Effector CD4-positive, alpha-beta T cell (primary cell): ENCODE measurements at places on chromosomes 1 and 21.

- DNase-seq: no peak
Observed at GRCh38 chr21:17334484-17334883, 178.4 kb upstream of the CXADR start.

- no peak for DNase-seq
Observed at GRCh38 chr1:1470626-1471388, 758 bp upstream of the ATAD3B start.

- DNase-seq: no peak
Observed at GRCh38 chr1:52192436-52192835, 50.5 kb downstream of the ZFYVE9 start.

DNA sequence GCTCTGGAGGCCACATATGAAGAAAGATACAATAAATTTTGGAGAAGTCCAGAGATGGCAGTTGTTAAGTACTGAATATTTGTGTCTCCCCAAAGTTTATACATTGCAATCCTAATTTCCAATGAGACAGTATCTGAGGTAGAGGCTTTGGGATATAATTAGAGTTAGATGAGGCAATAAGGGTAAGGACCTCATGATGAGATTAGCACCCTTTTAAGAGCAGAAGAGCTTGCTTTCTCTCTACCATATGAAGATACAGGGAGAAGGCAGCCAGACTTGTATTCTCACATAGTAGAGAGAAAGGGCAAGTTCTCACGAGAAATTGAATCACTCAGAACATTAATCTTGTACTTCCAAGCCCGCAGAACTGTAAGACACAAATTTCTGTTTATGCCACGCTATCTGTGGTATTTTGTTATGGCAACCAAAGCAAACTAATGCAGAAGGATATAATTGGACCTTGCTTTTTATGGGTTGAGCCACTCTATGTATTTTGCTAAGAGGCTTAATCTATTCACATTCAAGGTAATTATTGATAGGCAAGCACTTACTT is 430.1 kb downstream of the KCNT2 start:
- no peak for DNase-seq

DNA sequence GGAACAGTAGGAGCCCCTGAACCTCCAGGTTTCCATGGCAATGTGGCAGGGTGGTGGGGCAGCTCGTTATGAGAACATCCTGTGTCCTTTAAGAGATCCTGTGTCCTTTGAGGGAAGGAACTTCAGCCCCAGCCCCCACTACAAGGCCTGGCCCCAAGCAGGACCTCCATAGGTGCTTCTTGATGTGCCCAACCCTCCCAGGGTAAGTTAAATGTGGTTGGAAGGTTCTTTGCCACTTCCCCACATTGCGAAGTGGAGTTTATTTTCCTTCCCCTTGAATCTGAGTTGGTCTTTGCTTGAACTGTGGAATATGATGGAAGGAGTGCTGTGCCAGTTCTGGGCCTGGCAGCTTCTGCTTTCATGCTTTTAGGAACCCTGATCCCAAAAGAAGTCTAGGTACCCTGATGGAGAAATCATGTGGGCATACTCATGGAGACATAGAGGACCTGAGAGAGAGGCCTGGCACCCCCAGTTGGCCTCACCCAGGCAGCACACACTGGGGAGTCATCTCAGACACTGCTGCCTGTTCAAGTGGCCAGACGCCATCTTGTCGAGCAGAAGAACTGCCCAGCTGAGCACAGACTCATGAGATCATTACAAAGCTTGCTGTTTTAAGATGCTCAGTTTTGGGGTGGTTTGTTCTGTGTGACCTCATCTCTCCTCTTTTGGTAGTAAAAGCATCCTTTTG is 44.1 kb upstream of the ACTL8 start:
- no peak for DNase-seq

GRCh38 chr1:246261639-246262038 is 245.4 kb downstream of the SMYD3 start:
- DNase-seq: no peak

- no peak for DNase-seq
Observed at GRCh38 chr1:214111796-214112195, 124.0 kb downstream of the PROX1 start.

GRCh38 chr21:33296156-33296555 is 28.6 kb upstream of the IFNAR1 start:
- DNase-seq: no peak

DNA sequence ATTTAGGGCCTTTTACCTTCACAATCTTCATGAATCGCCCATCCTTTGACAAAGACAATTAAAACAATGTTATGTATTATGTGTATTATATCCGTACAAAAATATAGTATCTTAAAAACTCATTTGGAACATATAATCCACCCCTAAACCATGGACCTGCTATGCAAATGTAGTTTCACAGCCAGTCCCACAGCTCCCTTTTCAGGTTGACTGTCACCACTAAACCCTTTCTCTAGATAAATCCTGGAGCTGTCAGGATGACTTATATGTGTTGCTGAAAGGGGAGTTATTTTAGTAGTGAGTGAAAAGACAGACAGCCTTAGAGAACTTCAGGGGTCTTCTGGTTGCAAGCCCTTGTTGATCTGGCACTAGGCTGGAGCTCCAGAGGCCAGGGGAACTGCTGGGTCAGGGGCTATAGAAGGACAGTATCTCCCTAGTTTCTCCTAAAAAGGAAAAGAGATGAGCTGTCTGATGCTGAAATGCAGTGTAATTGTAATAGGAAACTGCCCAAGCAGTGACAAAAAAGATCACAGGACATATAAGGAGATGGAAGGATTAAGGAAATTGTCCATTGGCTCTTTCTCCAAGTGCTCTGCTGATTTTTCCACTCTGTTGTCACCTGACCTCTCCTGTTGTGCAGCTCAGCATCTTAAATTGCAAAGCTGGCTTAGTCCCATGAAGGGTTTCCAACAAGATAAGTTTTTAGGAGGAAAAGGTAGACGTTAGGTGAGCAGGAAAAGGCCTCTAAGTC is 127.7 kb downstream of the S1PR1 start:
- no peak for DNase-seq

DNA sequence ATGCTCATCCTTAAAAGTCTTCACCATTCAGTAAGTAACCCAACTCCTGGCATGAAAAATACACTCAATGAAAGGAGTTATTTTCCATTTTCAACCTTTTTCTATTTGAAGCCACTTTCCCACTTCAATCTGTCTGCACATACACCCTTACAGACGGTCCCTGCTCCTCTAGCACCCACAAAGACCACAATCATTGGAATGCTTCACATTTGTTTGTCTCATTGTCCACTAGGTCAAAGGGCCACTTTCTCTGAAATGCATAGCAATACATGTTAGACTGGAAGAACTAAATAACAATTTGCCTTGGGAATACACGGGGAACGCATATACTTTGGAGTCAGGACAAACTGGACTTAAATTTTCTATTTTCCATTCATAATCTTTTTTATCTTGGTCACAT is 487.1 kb upstream of the C1orf87 start:
- no peak for DNase-seq

DNA sequence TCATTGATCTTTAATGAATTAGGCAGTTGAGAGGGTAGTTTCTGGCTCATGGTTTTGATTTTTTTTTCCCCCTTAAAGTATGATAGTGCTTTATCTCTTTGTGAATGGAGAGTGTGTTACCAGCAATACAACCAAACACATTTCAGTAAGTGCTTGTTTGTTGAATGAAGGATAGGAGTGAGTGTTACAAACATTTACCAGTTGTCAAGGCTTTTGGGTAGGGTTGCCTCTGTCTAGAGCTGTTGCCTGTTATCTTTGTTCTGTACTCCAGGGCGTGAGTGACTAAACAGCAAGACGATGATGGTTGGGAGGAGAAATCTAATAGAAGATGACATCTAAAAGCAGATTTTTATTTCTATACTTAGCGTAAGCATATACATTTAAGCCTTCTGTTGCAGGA is 21.5 kb downstream of the MAP3K7CL start:
- no peak for DNase-seq

GRCh38 chr1:151718011-151718431 is 1.4 kb upstream of the CELF3 start:
- no peak for DNase-seq

DNA sequence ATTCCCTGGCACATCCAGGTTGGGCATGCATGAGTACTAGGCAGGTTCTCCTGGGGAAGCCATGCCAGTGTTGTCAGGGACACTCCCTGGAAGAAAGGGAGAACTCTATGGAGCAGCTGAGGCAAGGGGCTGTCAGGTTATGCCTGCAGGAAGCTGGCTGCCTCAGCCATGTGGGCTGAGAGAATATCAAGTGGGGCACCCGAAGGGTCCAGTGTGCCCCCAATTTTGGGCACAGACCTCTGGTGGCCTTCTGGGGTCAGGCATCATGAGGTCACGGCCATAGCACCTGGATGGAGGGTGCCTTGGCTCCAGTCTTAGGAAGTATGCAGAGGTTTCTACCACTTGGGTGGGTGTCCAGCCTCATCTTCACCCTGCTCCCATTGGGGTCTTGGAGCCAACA is 2.6 kb downstream of the CSF3R start:
- DNase-seq: no peak

GRCh38 chr1:156894711-156895454 is 1.4 kb downstream of the PEAR1 start:
- no peak for DNase-seq

DNA sequence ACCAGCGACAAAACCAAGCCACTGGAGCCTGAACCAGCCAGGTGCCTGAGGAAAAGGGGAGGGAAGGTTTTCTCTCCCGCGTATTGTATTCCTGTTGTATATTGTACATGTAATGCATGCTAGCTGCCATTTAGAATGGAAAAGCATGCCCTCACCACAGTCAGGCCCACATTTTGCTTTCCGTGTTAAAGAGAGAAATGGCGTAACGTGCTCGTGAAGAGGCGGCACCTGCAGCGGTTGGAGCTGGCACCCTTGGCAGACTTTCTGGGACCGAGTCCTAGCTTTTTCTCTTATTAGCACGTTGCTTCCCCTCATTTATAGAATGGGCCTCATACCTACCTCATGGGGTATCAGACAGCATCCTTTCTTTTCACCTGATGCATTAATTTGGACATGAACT is 135.3 kb upstream of the IRF2BP2 start:
- DNase-seq: no peak

DNA sequence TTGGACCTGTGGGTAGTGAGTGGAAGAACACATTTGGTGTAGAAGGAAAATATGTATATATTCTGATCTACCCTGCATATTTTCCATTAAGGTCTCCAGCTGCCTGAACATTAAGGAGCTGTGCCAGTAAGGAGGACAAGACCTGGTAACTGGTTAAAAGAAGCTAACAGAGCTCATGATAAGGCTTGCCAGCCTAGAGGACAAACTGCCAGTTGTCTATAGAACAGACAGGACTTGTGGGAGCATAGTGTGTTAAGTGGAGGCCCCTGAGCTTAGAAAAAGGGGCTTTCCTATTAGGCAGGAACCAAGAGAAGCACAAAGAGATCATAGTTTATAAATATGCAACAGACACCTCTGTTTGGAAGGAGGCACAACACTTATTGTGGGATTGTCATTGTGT is 23.0 kb downstream of the DNM3 start:
- DNase-seq: no peak

- DNase-seq: no peak
Observed at GRCh38 chr1:207860531-207860930, 50.4 kb downstream of the CD34 start.

DNA sequence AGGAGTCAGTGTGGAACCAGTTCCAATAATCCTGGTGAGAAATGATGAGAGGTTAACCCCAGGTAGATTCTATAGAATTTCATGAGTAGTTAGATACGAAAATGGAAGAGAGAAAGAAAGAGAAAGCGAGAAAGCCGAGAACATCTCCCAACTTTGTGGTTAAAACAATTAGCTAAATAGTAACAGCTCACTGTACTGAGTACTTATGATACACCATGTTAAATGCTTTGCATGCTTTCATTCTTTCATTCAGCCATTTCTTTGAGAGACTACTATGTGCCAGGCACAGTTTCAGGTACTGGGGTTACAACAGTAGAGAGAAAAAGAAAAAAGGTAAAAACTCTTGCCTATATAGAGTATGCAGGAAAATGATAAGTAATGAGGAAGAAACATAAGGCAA is 109.7 kb upstream of the SYT6 start:
- no peak for DNase-seq

GRCh38 chr1:14891991-14892390 is 261.6 kb upstream of the TMEM51 start:
- no peak for DNase-seq

DNA sequence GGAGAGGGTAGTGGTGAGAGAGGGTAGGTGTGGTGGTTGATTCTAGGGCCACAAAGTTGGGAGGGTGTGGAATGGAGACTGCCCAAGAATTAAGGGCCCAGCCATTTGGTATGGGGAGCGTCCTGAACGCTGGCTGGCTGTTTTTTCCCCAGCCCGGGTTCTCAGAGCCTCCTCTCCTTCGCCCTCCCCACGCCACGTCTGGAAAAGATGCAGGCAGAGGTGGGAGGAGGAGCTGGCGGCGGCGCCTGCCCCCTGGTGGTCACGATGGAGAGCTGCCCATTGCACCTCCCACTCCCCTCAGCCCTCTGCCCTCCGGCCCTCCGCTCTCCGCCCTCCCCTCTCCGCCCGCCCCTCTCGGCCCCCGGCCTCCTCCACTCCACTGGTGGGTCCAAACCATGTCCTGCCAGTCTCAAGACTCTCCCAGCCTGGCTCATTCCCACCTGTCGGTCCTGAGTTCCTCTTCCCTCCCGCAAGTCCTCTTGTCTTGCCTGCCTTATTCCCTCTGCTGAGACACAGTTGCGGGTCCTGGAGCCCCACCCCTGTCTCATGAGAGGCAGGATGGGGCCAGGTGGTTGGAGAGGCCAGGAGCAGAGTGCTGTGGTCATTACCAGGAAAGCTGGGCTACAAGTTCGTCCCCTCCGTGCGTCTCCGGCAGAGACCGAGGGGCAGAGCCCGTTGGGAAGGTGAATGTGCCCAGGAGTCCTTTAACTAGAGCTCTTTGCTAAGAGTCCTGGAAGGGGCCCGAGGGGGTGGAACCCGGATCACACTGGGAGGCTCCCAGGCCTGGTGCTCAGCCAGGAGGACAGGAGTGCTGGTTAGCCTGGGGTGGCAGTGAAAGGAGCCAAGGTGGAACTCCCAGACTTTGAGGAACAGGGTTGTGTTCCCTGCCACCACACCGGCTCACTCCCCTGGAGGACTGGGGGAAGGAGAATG is 22.6 kb downstream of the ETNK2 start:
- DNase-seq: peak; percentile 34

- DNase-seq: no peak
Observed at GRCh38 chr1:245541369-245541768, 386.6 kb downstream of the KIF26B start.

- no peak for DNase-seq
Observed at GRCh38 chr1:183957216-183957830, 80.2 kb downstream of the COLGALT2 start.
